ENCODE measurements at places on chromosomes 7 and 10. TPM values are rescaled to one million over a fixed set of nuclear protein-coding genes. Genes with fewer than 3 reads are reported as not detected.

- H3K4me3 ChIP-seq: no peak overlapping the region
- H3K27me3 ChIP-seq: no peaks in the 10 kb centered on the region
- no peak overlapping the region for H3K27ac ChIP-seq
- H3K4me1 ChIP-seq: no peaks in the 10 kb centered on the region
- H3K36me3 ChIP-seq: no peaks in the 10 kb centered on the region
These were observed 154.8 kb upstream of the TMEM196 start for GRCh38 chr7:19928247-19928646.

- H3K4me1 ChIP-seq: peaks cover 11% of the 10 kb centered on the region
- H3K4me3 ChIP-seq: no peak overlapping the region
These were observed 69.5 kb downstream of the NPSR1 start for GRCh38 chr7:34727464-34727995.

DNA sequence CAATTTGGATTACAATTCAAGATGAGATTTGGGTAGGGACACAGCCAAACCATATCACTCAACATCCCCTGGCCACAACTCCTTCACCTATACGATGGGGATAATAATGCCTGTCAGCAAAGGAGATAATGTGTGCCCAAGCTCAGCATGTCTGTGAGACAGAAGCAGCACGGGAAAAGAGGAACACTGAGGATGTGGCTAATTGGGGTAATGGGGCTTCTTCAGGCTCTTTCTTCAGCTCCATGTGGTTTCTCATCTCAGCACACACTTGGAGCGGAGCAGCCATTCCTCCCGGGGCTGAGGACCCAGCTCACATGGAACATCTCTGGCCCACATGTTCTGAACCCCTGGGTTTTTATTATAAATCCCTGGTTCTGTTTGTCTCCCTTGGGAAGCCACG lies 136.0 kb upstream of the NAMPT start:
- H3K27ac ChIP-seq: peak overlapping the region; percentile 69
- no peaks in the 10 kb centered on the region for H3K36me3 ChIP-seq
- no peak for DNase-seq
- H3K4me3 ChIP-seq: no peak overlapping the region
- peaks cover 58% of the 10 kb centered on the region for H3K4me1 ChIP-seq

- peaks cover 20% of the 10 kb centered on the region for H3K4me1 ChIP-seq
- no peak overlapping the region for H3K4me3 ChIP-seq
- peaks cover 4% of the 10 kb centered on the region for H3K36me3 ChIP-seq
- H3K27ac ChIP-seq: no peak overlapping the region
- no peak for DNase-seq
These were observed 3.4 kb downstream of the ASNS start for GRCh38 chr7:97868788-97869187.

The CPXM2 gene
- total RNA-seq: 4.5 TPM

The ZNF467 gene
- 5.2 TPM for total RNA-seq

The CUZD1 gene
- total RNA-seq: 0.16 TPM

The ABCA13 gene
- total RNA-seq: not detected

The CRHR2 gene
- total RNA-seq: 0.19 TPM

The GPER1 gene
- total RNA-seq: 3.0 TPM

The GRM8 gene
- 0.69 TPM for total RNA-seq

The GRID2IP gene
- not detected for total RNA-seq

The PBLD gene
- 5.1 TPM for total RNA-seq

The SPDYE2 gene
- total RNA-seq: not detected
